ENCODE measurements at places on chromosomes 7 and 10.

DNA sequence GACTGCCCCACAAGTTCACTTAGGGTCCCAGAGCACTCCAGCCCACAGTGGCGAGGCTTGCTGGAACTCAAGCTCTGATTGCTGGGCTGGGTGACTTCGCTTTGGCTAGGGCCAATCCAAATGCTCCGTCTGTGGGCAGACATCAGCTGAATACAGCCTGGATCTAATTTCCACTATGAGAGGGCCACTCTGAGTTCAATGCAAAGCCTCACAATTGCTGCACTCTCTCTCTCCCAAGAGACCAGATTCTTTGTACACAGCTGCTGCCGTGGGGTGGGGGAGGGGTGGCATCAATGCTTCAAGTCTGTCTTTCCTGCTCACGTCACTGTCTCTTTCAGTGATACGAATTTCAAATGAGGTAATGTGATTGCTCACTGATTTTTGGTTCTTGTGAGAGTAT lies 47.3 kb upstream of the BPGM start:
- DNase-seq: no peak

GRCh38 chr7:34109936-34110780 lies 204.8 kb downstream of the BMPER start:
- DNase-seq: no peak

DNA sequence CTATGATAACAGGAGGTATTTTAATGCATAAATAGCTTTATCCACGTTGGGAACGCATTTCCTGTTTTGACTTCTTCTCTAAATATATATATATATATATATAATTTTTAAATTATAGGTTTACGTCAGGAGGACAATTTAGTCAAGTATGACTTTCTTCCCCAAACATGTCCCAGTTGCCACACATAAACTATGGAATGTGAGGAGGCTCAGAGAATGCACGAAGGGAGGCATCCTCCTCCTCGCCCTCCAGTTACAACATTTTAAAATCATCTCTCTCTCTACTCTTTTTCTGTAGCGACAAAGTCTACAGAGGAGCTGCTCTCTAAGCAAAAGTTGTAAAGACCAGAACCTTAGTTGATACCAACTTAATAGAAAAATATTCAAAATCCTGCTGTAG lies 106.9 kb upstream of the LYZL1 start:
- DNase-seq: no peak

DNA sequence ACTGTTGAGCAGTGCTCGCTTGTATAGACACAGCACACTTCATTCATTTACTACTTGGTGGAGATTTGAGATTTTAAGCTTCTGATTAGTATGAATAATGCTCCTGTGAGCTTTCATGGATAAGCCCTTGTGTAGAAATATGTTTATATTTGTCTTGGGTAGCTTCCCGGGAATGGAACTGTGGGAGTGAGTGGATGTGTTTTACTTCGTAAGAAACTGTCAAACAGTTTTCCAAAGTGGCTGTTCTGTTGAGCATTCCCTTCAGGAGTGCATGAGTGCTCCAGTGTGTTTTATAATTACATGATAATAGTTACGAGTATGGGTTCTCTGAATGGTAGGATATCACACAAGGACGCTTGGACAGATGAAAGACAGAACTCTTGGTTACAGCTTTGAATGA lies 49.4 kb downstream of the VWC2 start:
- no peak for DNase-seq

DNA sequence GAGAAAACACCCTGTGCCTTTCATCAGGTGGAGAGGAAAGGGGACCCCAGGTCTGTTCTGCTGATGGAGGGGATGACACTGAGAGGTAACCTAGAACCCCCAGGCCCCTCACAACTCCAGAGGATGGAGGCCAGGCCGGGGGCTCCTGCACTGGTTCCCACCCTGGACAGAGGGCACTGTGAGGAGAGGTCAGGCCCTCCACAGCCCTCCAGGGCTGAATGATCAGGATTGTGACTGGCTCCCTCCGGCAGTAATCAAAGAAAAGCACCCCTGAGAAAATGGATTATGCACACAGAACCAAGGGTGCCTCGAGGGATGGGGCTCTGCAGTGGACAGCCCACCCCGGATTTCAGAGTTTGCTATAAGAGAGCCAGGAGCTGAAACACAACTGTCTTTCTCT lies 502.8 kb downstream of the TCERG1L start:
- no peak for DNase-seq

GRCh38 chr10:19828278-19829049 lies 12.2 kb downstream of the PLXDC2 start:
- DNase-seq: no peak

DNA sequence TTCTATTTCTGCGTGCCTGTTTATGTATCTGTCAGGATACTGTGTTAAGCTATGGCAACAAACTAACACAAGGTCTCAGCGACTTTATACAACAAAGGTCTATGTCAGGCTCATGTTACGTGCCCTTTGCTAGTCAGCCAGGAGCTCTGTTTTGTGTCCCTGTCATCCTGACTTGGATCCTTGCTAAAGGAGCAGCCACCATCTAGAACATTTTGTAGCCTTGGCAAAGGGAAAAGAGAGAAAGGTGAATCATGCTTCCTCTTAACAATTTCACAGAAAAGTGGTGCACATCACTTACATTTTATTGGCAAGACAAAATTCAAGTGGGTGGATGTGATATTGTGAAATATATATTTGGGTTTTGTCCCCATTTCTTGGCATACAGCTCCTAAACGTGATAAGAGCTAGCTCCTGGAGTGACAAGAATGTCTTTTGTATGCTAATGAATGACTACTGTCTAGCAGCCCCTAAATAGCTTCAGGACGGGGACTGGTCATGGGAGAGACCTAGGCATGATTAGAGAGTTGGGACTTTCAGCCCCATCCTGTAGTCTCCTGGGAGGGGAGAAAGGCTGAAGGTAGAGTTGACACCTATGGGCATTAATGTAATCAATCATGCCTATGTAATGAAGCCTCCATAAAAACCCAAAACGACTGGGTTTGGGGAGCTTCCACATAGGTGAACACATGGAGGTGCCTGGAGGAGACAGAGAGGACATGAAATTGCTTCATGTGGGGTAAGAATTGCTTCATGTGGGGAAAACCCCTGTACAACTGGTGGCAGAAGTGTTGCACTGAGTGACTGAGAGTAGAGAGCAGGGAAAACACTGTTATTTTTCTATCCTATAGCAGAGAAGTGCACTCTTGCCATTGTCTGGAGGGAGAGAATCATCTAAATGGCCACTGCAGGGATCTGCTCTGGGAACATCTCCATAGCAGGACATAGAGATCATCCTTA lies 33.0 kb downstream of the MRPL32 start:
- DNase-seq: no peak

DNA sequence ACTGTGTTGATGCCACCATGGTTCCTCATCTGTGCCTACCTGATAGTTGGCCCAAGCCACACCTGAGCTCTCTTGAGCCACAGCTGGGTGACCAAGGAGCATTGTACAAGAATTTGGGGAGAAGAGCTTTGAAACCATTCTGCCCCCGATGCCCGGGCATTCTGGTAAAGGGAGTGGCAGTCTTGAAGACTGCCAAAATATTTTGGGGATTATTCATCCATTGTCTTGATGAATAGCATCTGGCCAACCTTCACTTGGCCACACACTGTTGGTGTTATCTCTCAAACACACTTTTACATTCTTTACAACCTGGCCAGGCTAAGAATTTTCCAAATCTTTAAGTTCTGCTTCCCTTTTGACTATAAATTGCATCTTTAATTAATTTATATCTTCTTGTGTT lies 113.1 kb upstream of the PCBD1 start:
- DNase-seq: no peak

DNA sequence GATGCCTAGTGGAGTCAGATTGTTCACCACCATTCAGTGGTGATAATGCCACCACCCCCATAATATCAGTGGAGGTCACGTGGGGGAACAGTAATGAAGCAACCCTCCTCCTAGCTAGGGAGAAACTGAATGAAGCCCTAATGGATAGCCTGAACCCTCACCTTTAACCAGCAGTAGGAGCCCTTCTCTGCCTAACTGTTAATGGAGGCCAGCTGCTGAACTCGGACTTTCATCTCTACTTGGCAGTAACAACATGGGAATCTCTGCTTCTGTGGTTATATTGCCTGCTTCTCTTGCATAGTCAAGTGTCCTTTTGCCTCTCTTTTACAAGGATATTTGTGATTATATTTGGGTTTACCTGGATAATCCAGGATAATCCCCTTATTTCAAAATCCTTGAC lies 1097.9 kb downstream of the REEP3 start:
- DNase-seq: no peak

GRCh38 chr7:68176974-68177373 lies 1180.3 kb downstream of the TYW1 start:
- DNase-seq: no peak

DNA sequence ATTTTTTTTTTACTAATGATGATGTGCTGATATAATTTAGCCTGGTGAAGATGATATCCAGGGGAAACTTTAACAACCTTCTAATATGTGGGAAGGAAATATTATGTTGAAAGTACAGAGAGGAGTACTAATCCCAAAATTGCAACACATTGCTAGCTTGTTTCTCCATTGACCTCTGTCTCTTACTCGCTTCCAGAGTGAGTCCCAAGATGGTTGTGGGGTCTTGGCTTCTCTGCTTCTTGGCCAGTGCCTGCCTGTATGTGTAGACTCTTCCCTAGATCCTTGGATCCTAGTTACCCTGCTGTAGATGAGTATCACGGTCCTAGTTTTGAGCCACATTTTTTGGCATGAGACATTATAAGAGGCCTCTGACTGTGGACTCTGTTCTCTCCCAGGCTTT lies 17.5 kb downstream of the BMPER start:
- DNase-seq: no peak

DNA sequence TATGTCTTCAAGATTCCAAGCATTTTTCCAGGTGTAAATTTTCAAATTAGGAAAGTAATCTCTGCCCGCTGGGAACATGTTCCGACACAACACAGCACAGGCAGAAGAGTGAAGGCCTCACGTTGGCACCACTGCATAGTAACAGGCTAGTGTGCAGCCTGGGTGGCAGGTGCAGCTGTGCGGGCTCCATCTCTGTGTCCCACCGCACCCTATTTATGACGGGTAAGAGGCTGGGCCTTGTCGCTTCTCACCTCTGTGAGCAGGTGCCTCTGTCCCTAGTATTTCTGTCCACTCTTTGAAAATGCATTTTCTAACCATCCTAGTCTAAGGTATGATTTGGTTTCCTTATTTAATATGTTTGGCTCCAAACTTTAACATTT lies 24.1 kb downstream of the VIPR2 start:
- no peak for DNase-seq

GRCh38 chr7:33854178-33854577 lies 51.2 kb upstream of the BMPER start:
- DNase-seq: no peak

GRCh38 chr10:51861051-51861450 lies 161.7 kb upstream of the CSTF2T start:
- no peak for DNase-seq

- no peak for DNase-seq
Observed at GRCh38 chr10:52615756-52616394, 156.7 kb downstream of the MBL2 start.

DNA sequence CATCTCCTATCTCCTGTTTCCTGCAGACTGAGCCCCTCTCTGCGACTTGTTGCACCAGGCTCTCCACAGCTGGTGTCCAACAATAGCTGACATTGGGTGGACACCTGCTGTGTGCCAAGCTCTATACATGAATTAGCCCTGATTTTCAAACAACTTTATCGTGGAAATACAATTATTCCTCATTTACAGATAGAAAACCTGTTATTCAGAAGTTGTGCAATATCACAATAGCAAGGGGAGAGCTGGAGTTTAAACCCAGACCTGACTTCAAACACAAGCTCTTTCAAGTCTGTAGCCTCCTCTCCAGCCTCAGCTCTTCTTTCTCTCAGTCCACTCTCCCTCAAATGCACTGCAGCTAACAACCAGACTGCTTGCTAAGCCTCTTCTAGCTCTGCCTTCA lies 168.8 kb downstream of the HECW1 start:
- DNase-seq: no peak

DNA sequence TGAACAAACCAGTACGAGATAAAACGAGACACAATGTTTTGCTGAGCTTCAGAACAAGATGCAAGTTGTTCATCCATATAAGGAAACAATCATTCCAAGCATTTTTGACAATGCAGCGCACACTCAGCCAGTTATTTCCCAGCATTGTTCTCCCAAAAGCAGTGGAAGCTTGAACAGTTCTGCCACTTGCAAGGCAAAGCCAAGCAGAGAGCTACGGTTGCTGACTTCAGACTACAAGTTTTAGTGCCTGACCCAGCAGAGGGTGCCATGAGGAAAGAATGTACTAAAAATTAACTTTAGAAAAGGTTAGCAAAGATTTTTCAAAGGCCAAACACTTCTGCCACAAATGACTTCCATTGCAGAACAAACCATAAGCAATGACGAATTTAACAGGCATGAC lies 152.5 kb downstream of the SLC25A13 start:
- DNase-seq: no peak

DNA sequence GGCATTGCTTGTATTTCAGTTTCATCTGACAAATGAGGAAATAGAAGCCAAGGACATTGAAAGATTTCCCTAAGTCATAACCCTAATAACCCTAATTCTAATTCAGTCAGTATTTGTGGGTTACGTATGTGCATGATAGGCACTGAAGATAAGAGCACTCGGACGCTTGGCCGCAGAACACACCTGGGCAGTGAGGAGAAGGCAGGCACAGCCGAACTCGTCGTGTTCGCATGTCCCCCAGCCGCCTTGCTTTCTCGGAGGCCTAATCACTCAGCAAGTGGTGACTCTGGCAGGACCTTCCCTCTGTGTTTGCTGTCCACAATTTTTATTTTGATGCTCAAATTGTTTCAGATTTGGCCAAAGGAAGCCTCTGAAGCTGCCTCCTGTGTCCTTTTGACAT lies 23.7 kb downstream of the HKDC1 start:
- DNase-seq: no peak

- DNase-seq: no peak
Observed at GRCh38 chr7:147022056-147022455, 905.5 kb downstream of the CNTNAP2 start.

GRCh38 chr10:132448248-132448731 lies 51.3 kb downstream of the PWWP2B start:
- peak; percentile 25 for DNase-seq

DNA sequence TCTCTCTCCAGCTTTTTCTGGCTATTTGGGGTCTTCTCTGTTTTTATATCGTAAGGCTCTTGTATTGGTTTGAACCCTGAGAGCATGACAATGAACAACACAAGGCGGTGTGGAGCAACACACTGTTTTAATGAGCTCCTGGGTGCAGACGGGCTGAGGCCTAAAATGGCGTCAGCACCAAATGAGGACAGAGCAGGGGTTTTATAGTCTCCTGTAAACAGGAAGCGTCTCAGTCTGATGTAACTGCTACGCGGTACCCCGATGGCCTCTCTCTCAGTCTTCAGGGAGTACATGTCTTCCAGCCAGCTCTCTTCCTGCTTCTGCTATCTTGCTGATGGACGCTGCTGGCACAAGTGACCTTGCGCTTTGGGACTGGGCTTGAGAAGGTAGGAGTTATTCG lies 95.9 kb upstream of the CCDC71L start:
- DNase-seq: no peak

DNA sequence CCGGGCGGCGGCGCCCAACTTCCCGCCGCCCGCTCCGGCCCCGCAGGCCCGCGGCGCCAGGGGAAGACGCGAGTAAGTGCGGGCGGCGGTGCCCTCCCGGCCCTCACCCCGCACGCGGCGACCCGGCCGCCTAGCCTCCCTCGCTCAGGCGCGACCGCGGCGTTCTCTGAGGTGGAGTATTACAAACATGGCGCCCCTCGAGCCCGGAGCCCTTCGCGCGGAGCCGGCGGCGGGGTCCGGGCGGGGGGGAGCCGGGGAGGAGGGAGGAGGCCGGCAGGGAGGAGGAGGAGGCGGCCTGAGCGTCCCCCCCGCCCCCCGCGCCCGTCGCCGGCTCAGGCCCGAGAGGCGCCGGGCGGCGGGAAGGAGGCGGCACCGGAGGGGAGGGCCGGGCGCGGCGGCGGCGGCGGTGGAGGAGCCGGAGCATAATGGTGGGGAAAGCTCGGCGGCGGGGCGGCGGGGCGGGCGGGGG lies at the start of gene ZMYND11:
Gene ZMYND11, plus strand, starts transcription at position 324 of the 469 bp plus-strand sequence. CDS start 44,558 bp downstream, outside the sequence.
- DNase-seq: peak; percentile 41
